Upper lobe of left lung (tissue), 6 donors: ENCODE measurements at places on chromosomes 11 and 22.

- H3K27ac ChIP-seq = no peak overlapping the region
- peaks cover 13% of the 10 kb centered on the region for H3K4me1 ChIP-seq
- DNase-seq = no peak
Measured at GRCh38 chr11:76624500-76625379, 45.8 kb downstream of the LRRC32 start.

- no peaks in the 10 kb centered on the region for H3K27me3 ChIP-seq
- DNase-seq = no peak
- no peaks in the 10 kb centered on the region for H3K4me1 ChIP-seq
- no peak overlapping the region for H3K27ac ChIP-seq
Measured at GRCh38 chr11:125770583-125770982, 8.0 kb downstream of the PATE2 start.

DNA sequence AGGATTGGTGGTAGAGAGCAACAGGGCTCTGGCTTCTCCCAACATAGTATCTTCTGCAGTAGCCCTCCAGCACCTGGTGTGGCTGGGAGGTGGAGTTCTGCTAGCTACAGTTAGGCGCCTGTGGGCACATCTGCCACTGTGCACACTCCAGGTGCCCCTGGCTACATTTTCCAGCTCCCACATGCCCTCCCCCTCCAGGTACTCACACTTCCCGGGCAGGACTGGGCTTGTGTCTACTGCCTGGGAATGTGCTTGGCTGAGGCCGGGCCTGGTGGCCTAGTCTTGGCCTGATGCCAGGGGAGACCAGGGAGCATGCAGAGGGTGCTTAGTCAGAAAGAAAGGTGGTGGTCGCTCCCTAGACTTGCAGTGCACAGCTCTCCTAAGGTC lies 15.8 kb downstream of the PHLDB1 start:
- H3K4me3 ChIP-seq = no peak overlapping the region
- no peak for DNase-seq
- H3K4me1 ChIP-seq = peaks cover 69% of the 10 kb centered on the region
- H3K27ac ChIP-seq = peak overlapping the region; percentile 96

- H3K27me3 ChIP-seq = no peaks in the 10 kb centered on the region
- no peaks in the 10 kb centered on the region for H3K4me1 ChIP-seq
- no peak for DNase-seq
- no peak overlapping the region for H3K27ac ChIP-seq
Measured at GRCh38 chr11:17986711-17987220, 26.1 kb downstream of the SERGEF start.

DNA sequence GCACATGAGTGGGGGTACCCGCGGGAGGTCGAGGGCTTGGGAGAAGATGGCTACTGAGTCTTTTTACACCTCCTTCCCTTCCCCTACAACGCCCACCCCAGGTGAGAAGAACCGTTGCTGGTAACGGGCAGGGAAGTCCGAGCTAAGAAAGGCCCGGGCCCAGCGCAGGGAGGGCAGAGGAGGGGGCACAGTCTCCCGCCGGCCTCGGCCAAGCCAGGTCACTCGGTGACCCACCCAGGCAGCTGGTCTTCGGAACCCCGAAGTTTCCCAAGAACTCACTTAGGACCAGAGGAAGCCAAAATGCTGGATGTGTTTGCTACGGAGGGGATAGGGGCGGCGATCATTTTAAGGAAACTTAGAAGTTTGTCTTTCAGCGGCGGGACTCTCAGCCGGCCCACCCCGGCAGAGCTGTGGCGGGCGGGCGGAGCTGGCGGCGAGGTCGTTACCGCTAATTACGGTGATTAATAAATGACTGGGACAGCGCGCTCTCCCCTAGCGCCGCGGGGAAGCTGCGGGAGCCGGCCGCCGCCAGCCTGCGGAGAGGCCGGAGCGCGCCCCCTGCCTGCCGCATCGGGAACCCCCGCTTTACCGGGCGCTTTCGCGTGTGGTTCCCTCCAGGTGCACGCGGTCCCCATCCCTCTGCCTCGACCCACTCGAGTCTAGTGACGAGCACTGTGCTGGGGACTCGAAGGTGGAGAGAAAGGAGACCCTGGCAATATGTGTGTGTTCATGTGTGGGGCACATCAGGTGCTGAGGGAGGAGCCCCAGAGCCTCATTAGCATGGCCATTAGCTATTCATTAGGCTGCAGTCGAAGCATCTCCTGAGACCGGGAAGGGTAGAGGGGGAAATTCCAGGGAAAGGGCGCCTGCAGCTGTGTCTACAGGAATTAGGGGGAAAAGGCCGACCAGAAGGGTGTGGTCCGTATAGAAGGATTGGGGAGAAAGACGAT lies 945 bp downstream of the ROBO3 start:
- H3K36me3 ChIP-seq = no peaks in the 10 kb centered on the region
- no peak overlapping the region for H3K27ac ChIP-seq
- no peak for DNase-seq
- H3K4me3 ChIP-seq = peak overlapping the region; percentile 36

DNA sequence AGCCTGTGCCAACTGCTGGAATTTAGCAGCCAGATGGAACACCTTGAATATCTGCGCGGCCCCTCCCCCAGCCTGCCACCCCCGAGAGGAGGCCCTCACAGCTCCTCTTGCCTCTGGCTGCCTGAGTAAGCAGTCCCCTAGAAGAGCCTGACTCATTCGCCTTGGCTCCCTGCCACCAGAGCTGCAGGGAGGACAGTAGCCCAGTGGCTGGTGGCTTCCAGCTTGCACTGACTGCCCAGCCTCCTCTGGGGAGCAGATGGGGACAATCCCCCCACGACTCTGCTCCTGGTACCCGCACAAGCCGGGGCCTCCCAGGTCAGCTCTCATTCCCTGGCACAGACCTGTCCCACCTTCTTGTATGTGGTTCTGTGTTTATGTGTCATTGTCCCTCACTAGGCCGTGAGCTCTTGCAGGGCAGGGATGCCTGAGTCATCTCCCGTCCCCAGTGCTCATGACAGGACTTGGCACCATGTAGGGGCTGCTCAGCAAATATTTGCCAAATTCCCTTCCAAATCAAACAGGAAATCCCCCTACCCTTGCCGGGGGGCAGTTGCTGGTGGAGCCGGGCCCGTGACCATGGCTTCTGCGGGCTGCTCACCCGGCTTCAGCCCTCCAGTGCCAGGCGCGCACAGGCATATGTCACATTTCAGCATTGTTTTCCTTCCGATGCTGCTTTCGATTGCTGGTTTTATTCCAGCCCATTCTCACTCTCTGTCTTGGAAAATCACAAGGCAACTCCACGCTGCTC lies 43.6 kb downstream of the CACNG2 start:
- H3K27me3 ChIP-seq = no peaks in the 10 kb centered on the region
- H3K4me3 ChIP-seq = no peak overlapping the region
- H3K27ac ChIP-seq = peak overlapping the region; percentile 41
- DNase-seq = peak; percentile 83

DNA sequence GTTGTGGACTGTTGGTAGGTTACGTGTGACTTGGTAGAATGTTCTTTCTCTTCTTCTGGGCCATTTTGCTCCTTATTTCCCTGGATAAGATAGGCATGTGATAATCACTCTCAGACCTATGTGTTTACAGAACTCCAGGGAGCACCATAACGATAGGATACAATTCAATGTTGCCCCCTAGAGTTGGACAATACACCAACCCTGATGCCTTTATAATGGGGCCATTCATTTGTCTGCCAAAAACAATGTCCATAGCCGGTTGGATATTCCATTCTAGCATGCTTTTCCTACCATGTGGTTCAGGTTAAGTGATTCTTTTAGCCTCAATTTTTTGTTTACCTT lies 60.5 kb downstream of the APIP start:
- H3K4me1 ChIP-seq = peaks cover 4% of the 10 kb centered on the region
- peak overlapping the region; percentile 59 for H3K27ac ChIP-seq
- no peaks in the 10 kb centered on the region for H3K27me3 ChIP-seq
- no peak for DNase-seq

DNA sequence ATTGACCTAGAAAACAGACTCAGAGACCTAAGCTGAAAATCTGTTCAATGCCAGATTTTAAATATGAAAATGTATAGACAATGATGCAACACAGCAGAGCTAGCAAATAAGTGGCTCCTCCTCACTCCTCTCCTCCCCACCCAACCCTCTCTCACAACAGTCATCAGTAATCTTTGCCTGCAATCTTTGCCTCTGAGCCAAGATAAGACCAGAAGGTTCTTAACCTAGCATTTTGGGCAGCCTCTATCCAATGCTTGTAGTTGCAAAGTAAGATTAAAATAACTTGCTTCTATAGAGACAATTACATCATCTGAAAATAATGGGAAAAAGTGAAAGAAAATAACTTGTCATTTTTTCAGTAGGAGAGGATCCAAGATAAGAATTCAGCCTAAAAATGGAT lies 117.3 kb downstream of the PARVA start:
- DNase-seq = no peak
- no peak overlapping the region for H3K4me3 ChIP-seq
- peaks cover 3% of the 10 kb centered on the region for H3K36me3 ChIP-seq

DNA sequence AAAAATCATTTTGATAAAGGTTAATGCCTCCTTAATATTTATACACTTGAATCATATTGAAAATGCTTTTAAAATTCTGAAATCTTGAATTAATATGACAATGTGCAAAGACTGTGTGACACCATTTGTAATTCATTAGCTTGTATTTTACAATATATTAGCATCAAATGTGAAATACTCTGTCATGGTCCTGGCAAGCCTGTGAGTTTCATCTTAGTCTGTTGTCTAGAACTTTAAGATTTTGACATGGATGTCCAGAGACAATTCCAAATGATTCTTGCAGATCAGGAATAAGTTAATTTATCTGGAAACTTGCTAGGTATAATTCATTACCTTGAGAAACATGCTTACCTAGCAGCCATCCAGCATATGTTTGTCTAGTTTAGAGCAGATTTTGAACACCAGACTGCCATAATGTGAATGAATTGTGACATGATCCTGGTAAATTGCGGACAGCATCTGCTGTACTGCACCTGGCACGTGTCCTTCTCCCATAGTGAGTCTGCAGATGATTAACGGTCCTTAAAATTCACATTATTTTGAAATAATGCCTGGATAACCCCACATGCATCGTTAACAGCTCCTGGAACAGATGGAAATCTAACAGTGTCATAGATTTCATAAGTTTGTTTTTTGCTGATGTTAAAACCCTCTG lies 34.5 kb upstream of the DEUP1 start:
- H3K4me1 ChIP-seq = no peaks in the 10 kb centered on the region
- H3K4me3 ChIP-seq = no peak overlapping the region
- H3K27ac ChIP-seq = no peak overlapping the region
- no peaks in the 10 kb centered on the region for H3K27me3 ChIP-seq
- no peaks in the 10 kb centered on the region for H3K36me3 ChIP-seq
- DNase-seq = no peak
